ENCODE measurements at places on chromosomes 6 and 20. TPM values are rescaled to one million over a fixed set of nuclear protein-coding genes. Genes with fewer than 3 reads are reported as not detected.

GRCh38 chr6:11798096-11798495 is 19.5 kb upstream of the ADTRP start:
- no peak for DNase-seq

The SRMS gene
- polyA plus RNA-seq = not detected

The BEND6 gene
- polyA plus RNA-seq = 4.0 TPM

DNA sequence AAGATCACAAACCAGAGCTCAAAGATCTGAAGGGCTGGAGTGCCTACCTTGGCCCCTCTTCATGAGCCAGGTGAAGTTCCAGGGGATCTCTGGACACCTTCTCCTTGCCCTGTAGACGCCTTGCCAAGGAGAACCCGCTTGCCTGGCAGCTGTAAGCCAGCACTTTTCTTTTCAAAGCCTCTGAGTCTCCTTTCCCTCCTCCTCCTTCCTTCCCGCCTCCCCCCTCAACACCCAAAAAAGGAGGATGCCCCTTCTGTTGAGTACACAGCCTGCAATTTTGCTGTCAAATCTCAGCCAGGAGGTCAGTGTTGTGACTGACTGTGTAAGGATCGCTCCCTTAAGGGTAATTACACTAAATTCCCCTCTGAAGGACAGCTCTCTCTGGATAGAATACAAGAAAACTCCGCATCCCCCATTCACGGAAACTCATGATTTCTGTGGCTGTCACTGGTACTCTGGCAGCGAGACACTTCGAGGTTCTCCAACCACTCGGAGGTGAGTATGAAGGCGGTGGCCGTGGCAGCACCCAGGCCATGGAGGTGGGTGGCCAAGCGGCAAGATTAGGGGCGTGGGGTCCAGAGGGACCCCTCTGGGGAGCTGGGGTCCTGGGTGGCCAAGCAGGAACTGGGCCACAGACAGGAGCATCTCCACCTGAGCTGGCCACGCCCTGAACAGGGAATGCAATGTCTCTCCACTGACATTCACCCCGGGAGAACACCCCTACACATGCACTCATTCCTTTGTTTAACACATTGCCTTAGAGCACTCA is 23.2 kb upstream of the FOXP4 start:
- DNase-seq = no peak

The BHLHE23 gene
- polyA plus RNA-seq = not detected

DNA sequence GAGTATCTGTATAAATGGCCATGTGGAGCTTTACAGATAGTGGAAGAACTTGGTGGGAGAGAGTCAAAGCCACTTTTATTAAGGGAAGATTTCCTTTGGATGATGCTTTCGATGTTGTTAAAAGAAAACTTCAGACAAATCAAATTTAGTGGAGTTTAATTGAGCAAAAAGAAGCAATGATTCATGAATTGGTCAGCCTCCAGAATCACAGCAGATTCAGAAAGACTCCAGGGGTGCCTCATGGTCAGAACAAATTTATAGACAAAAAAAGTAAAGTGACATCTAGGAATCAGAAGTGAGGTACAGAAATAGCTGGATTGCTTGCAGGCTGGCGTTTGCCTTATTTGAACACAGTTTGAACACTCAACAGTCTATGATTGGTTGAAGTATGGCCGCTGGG is 5.3 kb upstream of the CGA start:
- peak; percentile 26 for DNase-seq

- DNase-seq = no peak
Observed at GRCh38 chr6:149939909-149940671, 1.7 kb upstream of the ULBP2 start.
